ENCODE measurements at places on chromosomes 5 and 9.

- DNase-seq = no peak
These were observed 672.1 kb upstream of the RIOK2 start for GRCh38 chr5:97854871-97855762.

- peak; percentile 75 for DNase-seq
These were observed 76.4 kb downstream of the EPB41L4B start for GRCh38 chr9:109244179-109245132.

DNA sequence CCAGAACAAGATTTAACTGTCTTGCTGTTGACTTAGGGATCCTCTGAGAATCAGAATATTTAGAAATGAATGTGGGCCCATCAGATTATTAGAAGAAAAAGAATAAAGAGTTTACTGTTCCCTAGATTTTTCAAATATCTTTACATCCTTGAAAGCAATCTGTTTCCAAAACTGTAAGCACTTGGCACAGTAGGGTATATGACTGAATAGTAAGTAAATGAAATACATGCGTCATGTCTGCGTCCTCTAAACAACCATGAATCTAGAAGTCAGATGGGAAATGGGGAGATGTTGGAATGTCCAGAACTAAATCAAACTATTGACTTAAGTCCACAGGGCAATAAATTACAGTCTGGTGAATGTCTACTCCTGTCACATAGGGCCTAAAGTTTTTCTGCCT is 26.1 kb downstream of the TTC23L start:
- no peak for DNase-seq

- no peak for DNase-seq
These were observed 247.0 kb downstream of the TRPM3 start for GRCh38 chr9:70874451-70874850.

DNA sequence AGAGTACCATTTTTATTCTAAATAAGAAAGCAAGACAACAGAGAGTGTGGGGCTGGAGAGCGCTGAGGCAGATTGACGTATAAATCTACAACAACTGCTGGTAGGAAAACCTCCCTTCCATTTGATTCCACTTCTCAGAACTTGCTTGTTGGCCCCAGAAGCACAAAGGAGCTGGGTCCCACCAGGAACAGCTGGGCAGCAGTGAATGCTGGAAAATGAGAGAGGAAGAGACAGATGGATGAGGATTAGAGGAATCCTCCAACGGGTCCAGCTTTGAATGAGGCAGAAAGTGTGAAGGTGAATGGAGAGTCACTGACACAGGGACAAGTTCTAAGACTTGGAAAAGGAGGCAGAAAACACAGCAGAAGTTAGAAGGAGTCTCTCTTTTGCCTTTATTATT is 14.8 kb downstream of the TAS2R1 start:
- DNase-seq = no peak

DNA sequence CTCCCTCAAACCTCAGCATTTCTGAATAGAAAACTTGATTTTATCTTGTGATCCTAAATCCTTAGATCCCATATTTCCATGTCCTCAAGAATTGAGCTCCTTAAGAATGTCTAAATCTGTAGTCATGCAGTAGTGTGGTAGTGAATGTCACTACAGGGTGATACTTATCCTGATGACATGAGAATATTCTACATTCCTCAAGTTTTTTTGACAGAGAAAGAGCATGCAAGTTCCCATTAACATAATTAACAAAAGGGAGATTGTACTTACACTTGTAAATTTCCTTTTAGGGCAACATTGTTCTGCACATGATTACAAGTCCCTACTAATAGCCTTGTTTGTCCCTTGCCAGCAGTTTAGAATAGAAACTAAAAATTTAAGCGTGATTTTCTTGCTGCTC is 352.3 kb downstream of the PTPRD start:
- no peak for DNase-seq

DNA sequence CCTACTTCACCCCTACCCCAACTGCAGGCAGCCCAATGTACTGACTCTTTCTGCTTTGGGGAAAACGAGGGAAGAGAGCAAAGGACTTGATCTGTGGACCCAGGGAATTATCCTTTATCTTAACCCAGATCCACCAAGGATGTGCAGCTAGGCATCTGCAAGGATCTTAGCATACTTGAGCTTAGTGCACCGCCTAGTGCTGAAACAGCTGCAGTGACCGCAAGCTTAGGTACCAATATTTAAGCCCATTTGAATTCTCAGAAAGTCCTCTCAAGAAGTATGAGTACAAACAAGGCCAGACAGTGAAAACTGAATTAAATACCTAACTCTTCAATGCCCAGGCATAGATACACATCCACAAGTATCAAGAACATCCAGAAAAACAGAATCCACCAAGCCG is 576.7 kb upstream of the ADAMTS16 start:
- DNase-seq = no peak

GRCh38 chr5:32511776-32512374 is 67.3 kb upstream of the ZFR start:
- DNase-seq = no peak

- DNase-seq = no peak
These were observed 51.1 kb downstream of the GCNT1 start for GRCh38 chr9:76510041-76510440.

DNA sequence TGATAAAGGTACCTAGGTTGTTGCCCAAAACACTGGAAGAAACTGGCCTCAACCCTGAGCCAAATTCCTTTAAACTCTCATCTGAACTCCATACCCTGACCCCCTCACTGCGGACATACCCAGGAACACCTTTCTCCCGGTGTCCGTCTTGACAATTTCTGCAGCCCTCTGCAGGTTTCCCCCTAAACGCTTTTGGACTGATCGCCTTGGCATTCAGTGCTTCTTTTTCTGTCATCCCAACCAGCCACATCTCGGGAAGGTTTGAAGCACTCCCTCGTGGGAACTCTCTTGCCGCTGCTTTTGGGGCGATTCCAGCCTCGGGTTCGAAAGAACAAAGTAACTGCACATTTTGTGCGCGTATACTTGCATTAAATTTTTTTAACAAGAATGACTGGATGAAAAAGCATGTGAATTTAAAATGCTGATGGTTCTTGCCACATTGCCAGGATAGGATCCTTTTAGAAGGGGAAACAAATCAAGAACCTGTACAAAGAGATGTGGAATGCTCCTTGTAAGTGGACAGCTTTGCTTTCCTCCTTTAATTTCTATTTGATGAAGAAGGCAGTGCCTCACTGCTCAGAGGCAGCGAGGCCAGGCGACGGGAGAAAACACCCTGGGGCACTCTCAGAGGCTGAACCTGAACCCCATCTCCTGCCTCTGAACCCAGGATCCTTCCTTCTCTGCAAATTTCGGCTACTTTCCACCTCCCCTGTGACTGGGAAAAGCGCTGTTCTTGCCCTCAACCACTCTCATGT is 615 bp downstream of the PSMD5 start:
- no peak for DNase-seq

DNA sequence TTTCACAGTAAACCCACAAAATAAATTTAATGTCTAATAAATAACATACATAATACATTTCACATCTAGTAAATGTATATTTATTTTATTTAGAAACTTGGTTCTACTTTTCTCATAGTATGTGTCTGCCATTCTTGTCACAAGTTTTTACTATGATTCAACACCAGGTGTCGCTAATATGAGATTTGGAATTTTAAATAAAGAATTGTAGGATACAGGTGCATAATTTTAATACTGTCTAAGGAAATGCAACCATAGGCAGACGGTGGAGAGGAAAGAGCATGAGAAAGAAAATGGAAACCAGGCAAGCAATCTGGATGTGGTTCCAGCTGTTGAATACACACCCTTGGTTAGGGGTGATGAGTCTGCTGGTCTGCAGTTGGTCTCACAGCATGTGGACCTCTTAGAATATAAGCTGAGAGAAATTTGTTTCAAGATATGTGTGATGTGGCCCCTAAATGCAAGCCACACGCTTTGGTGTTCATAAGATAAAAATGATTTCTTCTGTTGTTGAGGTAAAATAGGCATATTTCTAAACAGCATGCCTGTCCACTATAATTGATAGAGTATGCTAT is 114.7 kb upstream of the TXNDC8 start:
- peak; percentile 4 for DNase-seq

- no peak for DNase-seq
These were observed 30.9 kb downstream of the HSD17B4 start for GRCh38 chr5:119483155-119483554.

DNA sequence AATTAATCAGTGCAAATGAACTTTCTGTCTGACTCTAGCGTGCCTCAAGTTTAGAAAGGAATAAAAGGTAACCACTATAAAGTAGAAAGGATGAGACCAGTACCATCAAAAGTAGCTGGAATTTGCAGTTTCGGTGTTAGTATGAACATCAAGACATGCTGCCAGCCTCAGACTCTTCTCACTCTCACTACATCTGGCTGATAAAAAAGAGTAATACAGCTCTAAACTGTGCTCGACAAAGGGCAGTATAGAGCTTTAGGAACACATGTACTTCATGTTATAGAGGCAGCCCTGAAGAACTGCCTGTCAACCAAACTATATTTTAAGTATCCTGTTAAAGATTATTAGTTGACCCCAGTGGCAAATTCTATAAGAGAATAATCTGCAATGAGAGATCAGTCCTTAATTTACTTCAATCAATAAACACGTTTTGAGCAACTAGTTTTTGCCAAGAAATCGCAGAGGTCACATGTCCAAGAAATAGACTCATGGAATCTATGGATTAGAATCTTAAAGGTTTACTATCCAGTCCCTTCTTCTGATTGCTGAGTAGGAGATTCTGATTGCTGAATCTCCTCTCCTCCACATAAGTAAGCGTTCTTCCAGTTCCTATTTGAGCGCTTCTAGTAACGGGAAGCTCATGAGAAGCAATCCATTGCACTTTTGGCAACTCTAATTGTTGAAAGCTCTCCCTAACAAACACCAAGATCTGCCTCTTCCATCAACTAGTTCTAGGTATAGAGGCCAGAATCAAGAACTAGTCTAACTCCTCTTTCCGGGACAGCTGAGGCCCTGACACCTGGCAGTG is 941 bp downstream of the XPA start:
- no peak for DNase-seq

GRCh38 chr5:67031692-67032091 is 164.9 kb downstream of the CD180 start:
- DNase-seq = no peak

GRCh38 chr5:28807195-28807729 is 1768.9 kb upstream of the CDH9 start:
- no peak for DNase-seq

GRCh38 chr9:116175614-116176013 is 22.0 kb downstream of the PAPPA start:
- no peak for DNase-seq

GRCh38 chr9:94212531-94212930 is 46.6 kb upstream of the ZNF169 start:
- no peak for DNase-seq

GRCh38 chr5:73454379-73455036 is 5.9 kb upstream of the FOXD1 start:
- DNase-seq = peak; percentile 91

- DNase-seq = no peak
These were observed 42.4 kb upstream of the FST start for GRCh38 chr5:53438079-53438478.

DNA sequence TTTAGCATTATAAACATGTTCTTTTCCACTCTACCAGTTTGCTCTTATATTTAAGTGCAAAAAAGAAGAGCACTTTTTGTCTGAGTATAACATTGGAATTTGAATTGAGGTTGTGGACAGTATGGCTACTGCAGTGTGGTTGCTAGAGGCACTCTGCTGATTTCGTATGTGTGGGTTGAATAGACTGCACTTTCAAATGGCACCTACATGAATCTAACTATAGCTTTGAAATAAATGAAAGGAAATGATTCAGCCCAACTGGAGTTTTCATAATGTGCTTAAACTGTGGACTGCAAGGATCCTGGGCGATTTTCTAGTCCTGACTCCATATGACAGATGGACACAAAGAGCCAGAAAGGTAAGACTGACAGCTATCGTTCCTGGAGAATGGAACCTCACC is 657.6 kb upstream of the RIOK2 start:
- DNase-seq = no peak

DNA sequence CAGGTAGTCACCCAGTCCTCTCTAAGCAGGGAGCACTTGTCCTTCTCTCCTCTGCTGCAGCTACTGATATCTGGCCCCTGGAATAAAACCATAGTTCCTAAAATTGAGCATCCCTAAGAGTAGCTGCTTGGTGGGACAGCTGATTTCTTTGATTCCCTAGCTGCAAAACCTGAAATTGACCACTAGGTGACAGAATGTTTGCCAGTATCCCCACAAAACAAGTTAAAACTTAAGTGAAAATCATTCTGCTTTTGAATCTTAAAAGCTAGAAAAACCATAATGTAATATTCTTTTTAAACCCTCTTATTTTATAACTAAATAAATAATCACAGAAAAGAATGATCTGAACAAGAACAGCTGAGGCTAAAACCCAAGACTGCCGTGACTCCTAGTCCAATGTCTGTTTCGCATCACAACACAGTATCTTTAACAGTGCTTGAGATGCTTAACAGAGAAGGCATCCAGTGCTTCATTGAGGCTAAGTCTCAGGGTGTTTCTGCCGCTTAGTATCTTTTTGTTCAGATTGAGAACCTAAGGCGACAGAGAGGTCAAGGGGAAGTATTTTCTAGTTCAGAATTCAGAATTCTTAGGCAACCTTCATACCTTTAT is 24.4 kb upstream of the TAL2 start:
- no peak for DNase-seq

- DNase-seq = no peak
These were observed 39.1 kb downstream of the SHLD3 start for GRCh38 chr5:65663804-65664521.

DNA sequence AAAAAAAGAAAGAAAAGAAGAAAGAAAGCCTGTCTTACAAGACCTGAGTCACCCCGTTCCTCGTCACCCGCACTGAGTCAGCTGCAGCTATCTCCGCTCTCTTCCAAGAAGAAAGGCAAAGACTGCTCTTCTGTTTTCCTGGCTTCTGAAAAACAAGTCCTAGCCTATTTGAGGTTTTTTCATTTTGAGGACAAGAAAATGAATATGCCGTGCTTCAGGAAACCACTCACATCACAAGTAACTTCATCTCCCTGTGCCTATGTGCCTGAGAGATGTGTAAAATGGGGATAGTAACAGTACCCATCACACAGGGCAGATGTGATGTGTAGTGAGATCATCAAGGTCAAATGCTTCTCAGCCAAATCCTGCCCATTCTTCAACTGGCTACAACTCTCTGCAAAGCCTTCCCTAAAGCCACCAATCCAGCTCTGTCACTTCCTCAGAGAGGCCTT is 78.4 kb downstream of the GLDC start:
- no peak for DNase-seq

GRCh38 chr5:142275496-142275895 is 49.3 kb downstream of the SPRY4 start:
- no peak for DNase-seq

DNA sequence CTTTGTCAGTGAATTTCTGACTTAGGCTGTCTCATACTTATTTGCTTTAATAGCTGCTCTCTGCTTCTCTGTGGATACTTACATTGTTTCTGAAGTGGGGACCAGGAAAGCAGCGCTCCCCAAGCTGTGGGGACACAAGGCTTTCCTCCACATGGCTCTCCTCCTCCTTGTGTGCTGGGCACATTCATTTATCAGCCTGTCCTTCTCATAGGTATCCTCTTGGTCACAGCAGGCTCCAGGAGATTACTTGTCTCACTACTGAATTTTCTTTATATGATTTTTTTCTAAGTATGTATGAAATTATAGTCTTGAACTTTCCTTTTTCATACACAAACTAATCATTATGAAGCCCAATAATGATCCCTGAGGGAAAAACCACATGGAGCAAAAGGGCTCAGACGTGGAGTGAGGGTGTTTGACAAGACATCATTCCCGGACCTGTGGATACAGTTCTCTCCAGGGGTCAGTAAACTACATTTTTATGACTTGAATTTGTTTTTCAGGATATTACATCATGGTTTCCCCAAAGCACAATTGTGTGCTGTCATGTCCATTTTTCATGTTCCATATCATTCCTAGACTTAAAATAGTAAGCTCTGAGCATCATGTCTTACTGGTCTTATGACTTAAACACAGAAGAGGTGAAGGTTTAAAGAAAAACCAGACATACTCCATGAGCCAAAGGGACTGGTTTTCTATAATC is 234.5 kb downstream of the PCSK1 start:
- no peak for DNase-seq

Data from NCI-H345 (cell line).